A549 treated with RU486 at 1 μM for 4 hours (cell line): ENCODE measurements at places on chromosomes 6 and 20. TPM values are rescaled to one million over a fixed set of nuclear protein-coding genes. Genes with fewer than 3 reads are reported as not detected.

The PIGU gene
- total RNA-seq: 22.5 to 31.4 TPM (median 27.6 TPM) in 5 replicates

The PPP1R14C gene
- 0.63 to 1.5 TPM (median 0.89 TPM) in 5 replicates for total RNA-seq

The IL17A gene
- total RNA-seq: not detected in 5 replicates

The SHLD1 gene
- 6.1 to 8.1 TPM (median 7.7 TPM) in 5 replicates for total RNA-seq

The CYP24A1 gene
- total RNA-seq: 175 to 430 TPM (median 409 TPM) in 5 replicates

The ENPP3 gene
- total RNA-seq: not detected in 5 replicates

The NKAPL gene
- not detected in 5 replicates for total RNA-seq

The PLAGL1 gene
- total RNA-seq: 6.6 to 10.4 TPM (median 7.6 TPM) in 5 replicates

The BACH2 gene
- 0.25 to 0.73 TPM (median 0.33 TPM) in 5 replicates for total RNA-seq

The GFOD1 gene
- 2.0 to 2.7 TPM (median 2.4 TPM) in 5 replicates for total RNA-seq

The SAMD10 gene
- not detected in 5 replicates for total RNA-seq

The PTPRK gene
- total RNA-seq: 13.0 to 17.5 TPM (median 15.1 TPM) in 5 replicates

The C4B gene
- 0.34 to 1.5 TPM (median 0.57 TPM) in 5 replicates for total RNA-seq

The SLC2A10 gene
- total RNA-seq: not detected in 5 replicates

The MRPS18B gene
- total RNA-seq: 67.0 to 111 TPM (median 71.7 TPM) in 5 replicates

The AVP gene
- not detected in 5 replicates for total RNA-seq

The RIPPLY2 gene
- total RNA-seq: 0.46 to 0.91 TPM (median 0.84 TPM) in 3 of 5 replicates, not detected in the others

The FBXO9 gene
- 30.8 to 42.1 TPM (median 33.9 TPM) in 5 replicates for total RNA-seq

The CST4 gene
- not detected in 5 replicates for total RNA-seq

The NOX3 gene
- not detected in 5 replicates for total RNA-seq

The PRDM13 gene
- 0.67 to 1.3 TPM (median 1.1 TPM) in 5 replicates for total RNA-seq

The GPRC6A gene
- not detected in 5 replicates for total RNA-seq

The CPXM1 gene
- not detected in 5 replicates for total RNA-seq

The GSTA1 gene
- 0.26 TPM in 1 of 5 replicates, not detected in the others for total RNA-seq

The FRK gene
- total RNA-seq: 0.71 to 1.7 TPM (median 1.5 TPM) in 5 replicates

The RNF182 gene
- total RNA-seq: 2.5 to 3.7 TPM (median 3.3 TPM) in 5 replicates

The CST5 gene
- not detected in 5 replicates for total RNA-seq

The ULBP2 gene
- total RNA-seq: 2.7 to 4.2 TPM (median 3.5 TPM) in 5 replicates

The UBE2C gene
- total RNA-seq: 226 to 288 TPM (median 250 TPM) in 5 replicates

The SAMD5 gene
- total RNA-seq: 0.41 to 0.73 TPM (median 0.66 TPM) in 5 replicates

The KHDC1L gene
- total RNA-seq: 0.25 to 0.51 TPM (median 0.39 TPM) in 4 of 5 replicates, not detected in the other

The C20orf173 gene
- total RNA-seq: not detected in 5 replicates

The EXOC2 gene
- 9.4 to 12.2 TPM (median 11.6 TPM) in 5 replicates for total RNA-seq

The GSTA3 gene
- not detected in 5 replicates for total RNA-seq

The BANF2 gene
- not detected in 5 replicates for total RNA-seq

The SLC22A16 gene
- not detected in 5 replicates for total RNA-seq

The FOXF2 gene
- total RNA-seq: 18.5 to 28.8 TPM (median 27.8 TPM) in 5 replicates

The ARFGAP1 gene
- total RNA-seq: 57.3 to 98.5 TPM (median 82.3 TPM) in 5 replicates

The ISM1 gene
- total RNA-seq: 0.16 to 0.56 TPM (median 0.37 TPM) in 5 replicates

The VSX1 gene
- total RNA-seq: 0.74 to 1.6 TPM (median 1.1 TPM) in 5 replicates

The DDX43 gene
- total RNA-seq: not detected in 5 replicates

The SLC35D3 gene
- 0.07 to 0.15 TPM (median 0.07 TPM) in 3 of 5 replicates, not detected in the others for total RNA-seq

The FABP7 gene
- not detected in 5 replicates for total RNA-seq

The KCNK15 gene
- total RNA-seq: 0.42 to 0.96 TPM (median 0.80 TPM) in 5 replicates

The ABCC10 gene
- total RNA-seq: 5.9 to 12.5 TPM (median 9.2 TPM) in 5 replicates

The RNF144B gene
- 0.14 to 1.1 TPM (median 0.51 TPM) in 5 replicates for total RNA-seq

The GPR31 gene
- not detected in 5 replicates for total RNA-seq

The OR2B6 gene
- 0.20 to 0.21 TPM in 2 of 5 replicates, not detected in the others for total RNA-seq

The ULBP1 gene
- 0.64 to 1.3 TPM (median 0.80 TPM) in 5 replicates for total RNA-seq

The FUCA2 gene
- total RNA-seq: 51.8 to 57.1 TPM (median 52.9 TPM) in 5 replicates

The TSBP1 gene
- not detected in 5 replicates for total RNA-seq

The ADIG gene
- total RNA-seq: not detected in 5 replicates
